ENCODE measurements at places on chromosomes 11 and 22.

- no peak for DNase-seq
Observed at GRCh38 chr22:35313311-35314121, 13.8 kb downstream of the TOM1 start.

GRCh38 chr22:22030493-22031182, 48.1 kb upstream of the TOP3B start:
- no peak for DNase-seq

- no peak for DNase-seq
Observed at GRCh38 chr11:64058494-64058893, 22.8 kb downstream of the FLRT1 start.

DNA sequence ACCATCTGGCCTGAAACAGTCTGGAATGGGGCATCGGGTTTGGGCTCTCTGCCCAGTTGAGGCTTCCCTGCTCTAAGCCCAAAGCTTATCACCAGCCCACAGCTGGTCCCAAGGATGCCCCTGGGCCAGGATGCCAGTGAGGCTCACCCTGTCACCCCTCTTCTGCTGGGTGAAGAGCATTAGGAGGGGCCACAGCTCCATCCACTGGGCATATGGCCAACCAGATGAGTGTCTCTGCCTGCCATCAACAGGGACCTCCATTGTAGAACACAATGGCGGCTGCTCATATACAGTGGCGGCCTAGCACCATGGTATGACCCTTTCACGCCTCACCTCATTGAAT, 5.6 kb downstream of the CHST1 start:
- no peak for DNase-seq

GRCh38 chr11:93857413-93858120, 7.1 kb upstream of the VSTM5 start:
- DNase-seq: no peak

- no peak for DNase-seq
Observed at GRCh38 chr11:36719358-36720107, 121.5 kb upstream of the RAG2 start.

DNA sequence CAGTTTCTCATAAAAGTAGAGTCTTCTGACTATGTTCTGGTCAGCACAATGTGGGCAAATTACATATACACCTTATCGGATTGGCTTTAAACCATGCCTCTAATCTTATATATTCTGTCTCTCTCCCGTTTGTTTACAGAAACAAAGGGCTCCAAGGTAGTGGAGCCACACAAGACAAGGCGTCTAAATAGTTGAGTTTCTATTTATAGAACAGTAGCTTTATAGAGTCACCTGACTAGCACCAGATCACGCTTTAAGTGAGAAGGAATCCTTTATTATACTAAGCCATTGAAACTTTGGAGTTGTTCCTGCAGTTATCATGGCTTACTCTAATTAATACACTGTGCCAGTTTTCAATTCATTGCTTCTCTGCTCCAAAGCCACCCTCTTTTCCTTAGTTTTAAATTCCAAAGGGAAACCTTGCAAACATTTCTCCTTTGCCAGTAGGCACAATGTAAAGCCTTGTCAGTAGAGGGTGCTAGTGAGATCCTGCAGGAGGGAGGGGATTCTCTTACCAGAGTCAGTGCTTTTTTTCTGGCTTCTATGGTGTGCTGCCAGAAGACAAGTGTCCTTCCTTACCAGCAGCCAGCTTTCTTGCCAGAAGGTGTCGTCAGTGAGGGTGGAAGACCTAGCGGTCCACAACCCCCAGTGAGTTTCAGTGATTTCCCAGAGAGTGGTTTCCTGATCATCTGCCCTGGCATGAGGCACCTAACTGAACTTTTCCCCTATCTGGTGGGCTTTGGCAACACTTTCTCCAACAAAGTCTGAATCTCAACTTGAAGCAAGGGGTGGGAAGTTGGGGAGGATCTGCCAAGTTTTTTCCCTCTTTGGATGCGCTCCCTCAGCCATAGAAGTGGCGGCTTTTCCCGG, 71.7 kb downstream of the RAB38 start:
- no peak for DNase-seq

All from activated naive CD4-positive, alpha-beta T cell (primary cell).